ENCODE measurements at places on chromosomes 4 and X.
A peak's percentile ranks its signal among the peaks of the same experiment; 100 is the strongest.

- DNase-seq: peak; percentile 46
These were observed 626 bp downstream of the TBC1D1 start for GRCh38 chr4:37891260-37892159.

- DNase-seq: no peak
These were observed 903.8 kb downstream of the STIM2 start for GRCh38 chr4:27764526-27764837.

GRCh38 chr4:109233570-109233969 is 68.9 kb downstream of the COL25A1 start:
- no peak for DNase-seq

DNA sequence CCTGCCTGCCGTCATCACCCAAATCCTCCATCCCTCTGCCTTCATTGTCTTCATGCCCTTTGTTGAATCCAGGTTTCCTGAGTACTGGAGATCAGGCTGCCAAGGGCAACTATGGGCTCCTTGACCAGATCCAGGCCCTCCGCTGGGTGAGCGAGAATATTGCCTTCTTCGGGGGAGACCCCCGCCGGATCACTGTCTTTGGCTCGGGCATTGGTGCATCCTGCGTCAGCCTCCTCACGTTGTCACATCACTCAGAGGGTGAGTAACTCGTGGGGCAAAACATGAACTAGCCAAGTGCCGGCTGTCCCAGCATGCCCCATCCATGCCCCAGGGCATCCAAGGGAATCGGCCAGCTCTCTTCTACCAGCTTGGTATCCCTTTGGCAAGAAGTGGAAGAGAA is 19.4 kb downstream of the NLGN3 start:
- DNase-seq: no peak

DNA sequence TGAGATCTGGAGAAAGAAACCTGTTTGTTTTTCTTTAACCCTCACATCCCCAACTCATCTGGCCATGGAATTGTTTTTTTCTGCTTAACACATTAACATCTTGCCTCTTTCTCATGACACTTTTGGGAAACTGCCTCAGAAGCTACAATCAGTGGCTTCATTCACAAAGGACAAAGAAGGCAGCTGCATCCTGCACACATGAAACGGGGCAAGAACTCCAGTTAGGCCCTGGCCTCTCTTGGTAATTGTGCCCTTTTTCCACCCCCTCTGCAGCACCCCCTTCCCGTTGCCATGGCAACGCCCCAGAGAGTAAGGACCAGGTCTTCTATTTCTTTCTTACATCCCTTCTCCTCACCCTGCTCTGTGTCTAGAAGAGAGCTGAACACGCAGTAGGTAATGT is 103.4 kb downstream of the PDGFRA start:
- no peak for DNase-seq

DNA sequence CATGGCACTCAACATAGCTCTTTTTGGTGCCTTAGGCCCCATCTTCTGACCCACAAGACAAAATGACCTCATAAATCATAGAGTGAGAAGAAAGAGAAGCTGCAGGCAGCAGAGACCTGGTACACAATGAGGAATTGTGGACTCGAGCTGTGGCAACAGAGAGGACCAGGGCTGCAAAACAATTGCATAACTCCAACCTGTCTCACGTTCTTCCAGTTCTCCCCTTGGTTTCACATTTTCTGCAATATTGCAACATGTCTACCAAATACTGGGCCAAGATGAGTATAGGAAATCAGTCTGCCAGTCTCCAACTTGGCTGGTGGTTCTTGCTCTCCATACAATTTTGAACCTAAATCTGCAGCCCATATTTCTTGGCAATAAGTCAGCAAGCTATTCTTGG is 105.3 kb downstream of the KDR start:
- DNase-seq: no peak

DNA sequence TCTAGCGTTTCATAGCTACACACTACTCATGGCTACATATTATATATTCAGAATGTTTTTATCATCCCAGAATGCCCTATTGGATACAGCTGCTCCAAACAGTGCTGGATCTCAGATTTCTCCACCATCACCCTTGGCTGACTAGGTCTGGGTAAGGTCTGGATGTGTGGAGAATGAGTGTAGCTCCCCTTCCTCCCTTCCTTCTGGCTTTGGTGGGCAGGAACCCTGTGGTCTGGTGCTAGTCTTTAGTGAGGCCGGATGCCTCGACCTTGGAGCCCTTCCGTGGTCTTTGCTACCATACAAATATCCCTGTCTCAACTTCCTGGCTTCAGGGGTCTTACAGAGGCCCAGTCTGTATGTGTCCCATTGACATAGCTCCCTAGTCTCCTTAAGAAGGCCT is 52.1 kb upstream of the KDR start:
- no peak for DNase-seq

GRCh38 chr4:64001229-64001898 is 407.9 kb downstream of the TECRL start:
- DNase-seq: no peak

GRCh38 chr4:95867919-95868318 is 28.0 kb downstream of the PDHA2 start:
- DNase-seq: no peak

DNA sequence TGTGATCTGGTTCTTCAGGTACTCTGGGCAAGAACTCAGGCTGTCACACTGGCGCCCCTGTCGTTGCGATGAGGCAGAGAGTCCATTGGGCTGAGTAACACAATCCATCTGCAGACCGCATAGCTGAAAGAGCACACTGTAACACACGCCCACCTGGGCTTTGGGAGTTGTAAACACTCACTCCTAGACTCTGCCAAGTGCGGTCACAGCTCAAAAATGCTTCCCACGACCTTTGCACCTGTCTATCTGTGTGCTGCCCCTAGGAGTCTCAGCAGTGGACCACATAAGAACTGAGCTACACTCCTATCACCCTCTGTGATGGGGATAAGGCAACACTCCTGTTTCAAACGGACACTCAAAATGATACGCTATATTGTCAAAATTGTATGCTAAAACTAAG is 2028.3 kb downstream of the PCDH7 start:
- DNase-seq: peak; percentile 48

- DNase-seq: no peak
These were observed 260.7 kb upstream of the GIMD1 start for GRCh38 chr4:106629268-106629625.

- DNase-seq: no peak
These were observed 55.7 kb upstream of the TXK start for GRCh38 chr4:48189731-48190130.

DNA sequence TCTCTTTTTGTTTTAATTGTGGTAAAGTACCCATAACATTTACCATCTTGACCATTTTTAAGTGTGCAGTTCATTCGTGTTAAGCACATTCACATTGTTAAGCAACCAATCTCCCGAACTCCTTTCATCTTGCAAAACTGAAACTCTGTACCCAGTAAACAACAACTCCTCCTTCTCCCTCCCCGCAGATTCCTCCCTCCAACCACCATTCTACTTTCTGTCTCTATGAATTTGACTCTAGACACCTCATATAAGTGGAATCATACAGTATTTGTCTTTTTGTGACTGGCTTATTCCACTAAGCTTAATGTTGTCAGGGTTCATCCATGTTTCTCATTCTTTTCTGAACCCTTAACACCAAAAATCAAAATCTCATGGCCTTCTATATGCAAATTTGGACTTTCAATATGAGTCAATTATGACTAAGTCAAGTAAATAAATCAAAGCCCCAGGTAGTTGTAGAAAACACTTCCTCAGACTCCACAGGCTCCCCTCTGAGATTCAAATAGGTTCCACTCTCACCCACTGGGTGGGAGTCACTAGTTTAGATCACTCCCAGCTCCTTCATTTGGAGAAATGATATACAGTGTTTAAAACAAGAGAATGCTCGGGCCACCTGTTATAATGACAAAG is 9.8 kb upstream of the RTL5 start:
- no peak for DNase-seq

- no peak for DNase-seq
These were observed 6.5 kb downstream of the SH3BP2 start for GRCh38 chr4:2799224-2799911.

DNA sequence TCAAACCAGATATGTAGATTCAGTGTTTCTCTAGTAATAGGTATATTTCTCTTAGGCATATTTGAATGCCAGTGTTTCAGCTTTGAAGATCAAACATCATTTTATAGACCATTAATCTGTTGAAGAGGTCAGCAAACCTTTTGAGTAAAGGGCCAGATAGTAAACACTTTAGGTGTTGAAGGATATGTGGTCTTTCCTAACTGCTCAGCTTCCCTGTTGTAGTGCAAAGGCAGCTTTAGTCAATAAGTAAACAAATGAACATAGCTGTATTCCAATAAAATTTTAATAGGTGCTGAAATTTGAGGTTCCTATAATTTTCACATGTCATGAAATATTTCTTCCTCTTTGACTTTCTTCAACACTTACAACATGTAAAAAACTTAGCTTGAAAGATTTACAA is 201.6 kb downstream of the ADGRL3 start:
- DNase-seq: no peak

GRCh38 chr4:25350561-25350960 is 26.5 kb upstream of the ANAPC4 start:
- no peak for DNase-seq

GRCh38 chrX:12872741-12873140 is 5.9 kb downstream of the TLR7 start:
- DNase-seq: no peak

DNA sequence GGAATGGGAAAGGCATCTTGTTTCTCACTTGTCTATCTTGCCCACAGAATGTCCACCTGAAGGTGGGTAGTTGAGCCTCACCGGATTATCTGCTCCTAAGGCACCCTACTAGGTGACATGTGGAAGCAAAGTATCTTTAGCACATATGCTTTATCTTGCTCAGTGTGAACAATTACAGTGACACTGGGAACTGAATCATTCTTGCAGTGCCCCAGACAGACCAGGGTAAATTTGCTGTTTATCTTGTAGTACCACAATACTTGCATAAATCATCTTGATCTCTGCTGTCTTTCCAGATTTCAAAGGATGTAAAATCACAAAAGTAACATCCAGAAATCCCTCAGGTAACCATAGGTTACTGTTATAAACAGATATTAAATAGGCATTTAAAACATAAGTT is 930.0 kb upstream of the INTU start:
- DNase-seq: no peak

DNA sequence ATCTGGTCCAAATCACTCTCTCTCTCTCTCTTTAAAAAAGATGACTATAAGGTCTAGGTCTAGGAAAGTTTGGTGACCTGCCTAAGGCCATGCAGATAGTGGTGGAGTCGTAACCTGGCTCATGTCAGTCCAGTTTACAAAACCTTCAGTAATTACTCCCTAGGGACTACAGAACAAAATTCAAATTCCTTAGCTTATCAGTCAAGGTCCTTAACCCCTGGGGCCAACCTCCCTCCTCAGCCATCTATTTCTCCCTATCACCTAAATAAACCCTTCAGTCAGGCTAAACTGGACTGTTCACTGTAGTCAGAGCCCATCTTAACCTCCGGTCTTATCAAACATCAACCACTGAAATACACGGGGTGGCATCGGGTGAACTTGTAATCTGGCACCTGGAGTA is 68.9 kb downstream of the MAP3K15 start:
- no peak for DNase-seq

DNA sequence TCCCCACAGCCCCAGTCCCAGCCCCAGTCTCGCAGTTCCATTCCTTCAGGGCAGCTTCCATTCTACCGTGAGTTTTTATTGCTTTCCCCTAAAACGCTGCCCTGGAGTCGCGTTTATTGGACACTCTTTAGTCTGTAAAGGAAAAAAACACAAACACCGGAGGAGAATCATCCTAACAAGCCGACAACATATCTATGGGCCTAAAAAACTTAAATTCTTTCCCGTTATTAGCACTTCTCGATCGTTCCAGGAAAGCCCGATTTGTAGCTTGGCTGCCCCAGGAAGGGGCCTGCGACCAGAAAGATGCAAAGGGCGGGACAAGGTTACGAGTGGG is 178.5 kb downstream of the CBR4 start:
- no peak for DNase-seq

DNA sequence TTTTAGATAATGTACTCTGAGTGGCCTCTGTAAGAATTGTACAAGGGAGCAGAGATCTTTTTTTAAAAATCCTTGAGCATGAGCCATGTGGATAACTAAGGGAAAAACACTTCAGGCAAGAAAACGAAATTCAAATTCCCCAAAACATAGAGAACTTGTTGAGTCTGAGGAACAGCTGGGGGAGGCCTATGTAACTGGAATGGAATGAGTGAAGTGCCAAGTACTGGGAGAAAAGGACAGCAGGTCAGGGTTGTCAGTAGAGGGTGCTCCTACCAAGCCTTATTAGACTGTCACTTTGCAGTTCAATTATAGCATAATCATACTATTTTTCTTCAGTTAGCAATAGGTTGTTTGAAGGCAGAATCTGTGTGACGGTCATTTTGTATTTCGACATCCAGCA is 135.1 kb downstream of the ARHGAP6 start:
- DNase-seq: no peak

DNA sequence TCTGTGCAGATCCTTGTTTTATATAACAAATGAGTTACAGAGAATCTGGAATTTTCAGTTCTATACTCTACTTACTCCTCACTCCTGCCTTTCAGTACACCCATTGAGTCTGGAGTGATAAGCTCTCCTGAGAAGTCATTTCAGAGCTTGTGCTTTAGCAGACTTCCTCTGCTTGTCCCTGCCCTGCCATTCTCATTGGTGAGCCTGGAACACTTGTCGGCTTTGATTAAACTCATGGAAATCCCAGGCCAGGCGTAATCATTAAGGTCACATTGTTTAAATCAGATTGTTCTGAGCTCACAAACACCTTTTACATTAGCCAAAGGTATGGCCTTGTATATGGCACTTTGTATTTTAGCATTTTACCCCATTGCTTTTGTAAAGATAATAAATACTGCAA is 102.7 kb downstream of the CNKSR2 start:
- DNase-seq: no peak

DNA sequence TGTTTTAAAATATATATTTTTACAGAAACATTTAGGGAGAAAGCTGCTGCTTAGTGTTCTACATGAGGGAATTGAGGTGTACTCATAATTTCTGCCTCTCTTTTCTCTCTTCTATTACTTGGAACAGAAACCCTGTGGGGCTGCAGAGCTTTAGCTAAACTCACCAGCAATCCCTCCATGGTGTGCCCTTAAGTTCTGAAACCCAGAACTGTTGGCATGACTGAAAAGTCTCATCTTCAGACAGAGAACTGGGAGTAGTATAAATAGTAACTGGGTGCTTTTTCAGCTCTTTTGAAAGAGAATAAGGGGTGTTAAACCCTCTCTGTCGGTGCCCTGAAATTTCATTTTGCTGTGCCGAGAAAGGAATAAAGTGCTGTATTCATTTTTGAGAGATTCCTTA is 294.9 kb upstream of the BOD1L1 start:
- DNase-seq: no peak

DNA sequence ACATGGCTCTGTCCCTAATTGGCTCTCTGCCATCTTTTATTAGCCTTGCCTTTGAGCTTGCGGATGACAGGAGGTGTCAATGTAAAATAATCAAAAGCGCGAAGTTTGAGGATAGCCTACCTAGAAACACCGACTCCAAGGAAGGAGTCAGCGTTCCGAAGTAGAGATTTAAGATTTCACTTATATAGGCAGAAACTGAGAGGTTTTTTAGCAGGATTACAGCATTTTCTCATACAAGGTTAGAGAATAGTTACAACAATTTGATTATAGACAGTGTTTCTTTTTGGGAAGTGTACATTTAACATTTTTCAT is 499 bp upstream of the NFXL1 start:
- DNase-seq: no peak

Measured in H9 (cell line).